ENCODE measurements at places on chromosomes 1 and 21.
A peak's percentile ranks its signal among the peaks of the same experiment; 100 is the strongest.

DNA sequence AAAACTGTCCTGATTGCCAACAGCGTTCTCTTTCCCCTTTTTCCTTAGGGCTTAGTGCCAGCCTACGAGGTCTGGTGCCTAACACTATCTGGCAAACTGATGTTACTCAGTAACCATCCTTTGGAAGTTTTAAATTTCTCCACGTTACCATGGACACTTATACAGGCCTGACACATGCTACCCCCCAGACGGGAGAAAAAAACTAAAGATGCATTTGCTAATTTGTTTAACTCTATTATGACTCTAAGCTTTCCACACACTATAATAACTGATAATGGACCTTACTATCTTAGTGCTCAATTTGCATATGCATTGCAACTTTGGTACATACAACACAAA lies 36.8 kb downstream of the CLCA1 start:
- H3K27me3 ChIP-seq: peaks cover 15% of the 10 kb centered on the region
- no peak for DNase-seq
- no peaks in the 10 kb centered on the region for H3K36me3 ChIP-seq
- H3K4me1 ChIP-seq: peaks cover 11% of the 10 kb centered on the region
- no peak overlapping the region for H3K27ac ChIP-seq
- H3K4me3 ChIP-seq: no peak overlapping the region

- no peak overlapping the region for H3K4me3 ChIP-seq
- no peaks in the 10 kb centered on the region for H3K36me3 ChIP-seq
- no peak for DNase-seq
These were observed 3.5 kb downstream of the RYR2 start for GRCh38 chr1:237045278-237046016.

DNA sequence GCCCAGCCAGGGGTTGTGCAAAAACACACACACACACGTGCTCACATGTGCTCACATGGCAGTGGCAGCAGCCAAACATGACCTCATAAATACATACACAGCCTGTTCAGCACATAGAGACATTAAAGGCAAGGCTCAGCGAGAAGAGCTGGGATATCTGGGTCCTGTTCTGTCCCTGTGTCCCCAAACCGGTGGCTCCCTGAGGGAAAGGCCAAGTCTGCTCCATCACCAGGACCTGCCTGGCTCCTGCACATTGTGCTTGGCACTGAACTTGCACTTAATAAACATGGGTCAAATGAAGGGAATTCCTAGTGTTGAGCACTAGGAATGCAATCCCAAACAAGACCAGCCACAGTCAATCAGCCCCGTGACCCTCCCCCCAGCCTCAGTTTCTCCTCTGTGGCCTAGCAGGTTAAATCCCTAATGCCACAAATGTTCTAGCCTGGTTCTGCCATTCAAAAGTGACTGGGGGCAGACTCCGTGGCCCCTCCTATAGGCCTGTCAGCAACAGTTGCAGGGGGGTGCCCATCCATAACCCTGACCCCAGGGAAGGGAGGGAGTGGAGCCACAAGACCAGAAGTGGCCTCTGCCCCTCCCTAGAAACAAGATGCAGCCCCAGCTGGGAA lies 160.9 kb upstream of the VAMP3 start:
- no peak for DNase-seq
- H3K4me1 ChIP-seq: no peaks in the 10 kb centered on the region
- H3K27me3 ChIP-seq: no peaks in the 10 kb centered on the region
- H3K27ac ChIP-seq: no peak overlapping the region

- H3K36me3 ChIP-seq: no peaks in the 10 kb centered on the region
- DNase-seq: no peak
- no peak overlapping the region for H3K4me3 ChIP-seq
- H3K27me3 ChIP-seq: no peaks in the 10 kb centered on the region
- no peak overlapping the region for H3K27ac ChIP-seq
These were observed 36.7 kb downstream of the WARS2 start for GRCh38 chr1:119103764-119104163.

GRCh38 chr21:35063428-35064172 lies 14.5 kb upstream of the RUNX1 start:
- H3K27me3 ChIP-seq: no peaks in the 10 kb centered on the region
- H3K36me3 ChIP-seq: peaks cover 6% of the 10 kb centered on the region
- H3K4me3 ChIP-seq: no peak overlapping the region
- peaks cover 39% of the 10 kb centered on the region for H3K4me1 ChIP-seq
- H3K27ac ChIP-seq: peak overlapping the region; percentile 2
- no peak for DNase-seq

DNA sequence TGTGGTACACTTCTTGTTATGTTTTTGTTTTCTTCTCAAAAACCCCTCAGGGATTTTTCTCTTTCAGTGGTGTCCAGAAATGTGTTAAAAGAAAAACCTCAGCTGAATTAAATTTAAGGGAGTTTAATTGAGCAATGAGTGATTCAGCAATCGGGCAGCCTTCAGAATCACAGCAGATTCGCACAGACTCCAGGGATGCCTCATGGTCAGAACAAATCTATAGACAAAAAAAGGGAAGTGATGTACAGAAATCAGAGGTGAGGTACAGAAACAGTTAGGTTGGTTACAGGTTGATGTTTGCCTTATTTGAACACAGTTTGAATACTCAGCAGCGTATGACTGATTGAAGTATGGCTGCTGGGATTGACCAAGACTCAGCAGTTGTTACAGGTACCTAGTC lies 86.2 kb downstream of the TLR5 start:
- no peaks in the 10 kb centered on the region for H3K36me3 ChIP-seq
- H3K27ac ChIP-seq: no peak overlapping the region
- H3K4me1 ChIP-seq: no peaks in the 10 kb centered on the region
- no peak overlapping the region for H3K4me3 ChIP-seq
- no peak for DNase-seq

DNA sequence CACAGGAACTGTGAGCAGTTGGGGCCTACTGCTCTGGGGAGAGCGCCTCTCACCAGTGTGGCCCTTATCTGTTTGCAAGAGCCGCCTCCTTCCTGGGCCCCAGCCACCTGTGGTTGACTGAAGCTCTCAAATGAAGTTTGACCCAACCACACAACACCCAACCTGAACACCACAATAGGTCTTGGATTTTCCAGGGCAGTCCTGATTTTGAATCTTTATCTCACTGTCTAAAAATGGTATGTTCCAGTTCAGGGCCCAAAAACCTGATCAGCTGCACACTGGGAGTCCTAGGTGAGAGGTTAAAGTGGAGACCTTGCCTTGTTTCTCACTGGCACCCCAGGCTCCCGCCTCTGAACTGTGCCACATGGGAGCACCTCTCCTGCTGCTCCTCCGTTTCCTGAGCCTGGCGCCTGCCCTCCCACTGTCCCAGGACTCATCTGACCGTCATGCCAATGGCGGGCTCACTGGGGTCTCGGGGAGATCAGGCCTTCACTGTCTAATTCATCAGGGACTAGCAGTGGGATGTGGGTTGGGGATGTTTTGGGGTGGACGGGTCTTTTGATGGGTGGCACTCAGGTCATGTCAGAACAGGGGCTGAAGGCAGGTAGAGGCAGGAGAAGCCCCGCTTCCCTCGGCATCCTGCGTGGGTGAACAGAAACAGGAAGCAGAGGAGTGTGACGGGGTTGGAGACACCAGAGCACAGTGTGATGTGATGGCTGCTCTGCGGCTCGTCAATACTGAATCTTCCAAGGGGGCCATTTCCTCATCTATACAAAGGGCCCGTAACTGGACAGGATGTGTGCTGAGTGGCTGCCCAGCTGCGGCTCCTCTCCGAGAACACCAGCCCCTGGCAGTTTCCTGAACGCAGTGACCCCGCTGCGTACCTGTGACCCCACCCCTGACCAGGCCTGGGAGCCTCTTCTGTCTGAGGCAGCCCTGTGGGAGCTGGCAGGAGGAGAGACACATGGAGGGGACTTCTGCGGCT lies 59.6 kb upstream of the ITPKB start:
- peaks cover 21% of the 10 kb centered on the region for H3K27me3 ChIP-seq
- H3K4me1 ChIP-seq: peaks cover 33% of the 10 kb centered on the region
- no peaks in the 10 kb centered on the region for H3K36me3 ChIP-seq
- H3K4me3 ChIP-seq: peak overlapping the region; percentile 70

DNA sequence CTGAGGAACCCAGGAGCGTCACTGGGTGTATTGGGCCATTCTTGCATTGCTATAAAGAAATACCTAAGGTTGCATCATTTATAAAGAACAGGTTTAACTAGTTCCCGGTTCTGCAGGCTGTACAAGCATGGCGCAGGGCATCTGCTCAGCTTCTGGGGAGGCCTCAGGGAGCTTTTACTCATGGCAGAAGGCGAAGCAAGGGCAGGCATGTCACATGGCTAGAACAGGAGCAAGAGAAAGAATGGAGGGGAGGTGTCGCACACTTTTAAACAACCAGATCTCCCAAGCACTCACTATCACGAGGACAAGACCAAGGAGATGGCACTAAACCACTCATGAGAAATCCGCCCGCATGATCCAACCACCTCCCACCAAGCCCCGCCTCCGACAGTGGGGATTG lies 65.2 kb downstream of the PSMG1 start:
- peaks cover 3% of the 10 kb centered on the region for H3K36me3 ChIP-seq
- no peak for DNase-seq
- no peak overlapping the region for H3K27ac ChIP-seq
- peaks cover 19% of the 10 kb centered on the region for H3K4me1 ChIP-seq
- no peak overlapping the region for H3K4me3 ChIP-seq

GRCh38 chr1:204074274-204075138 lies 1.6 kb downstream of the SOX13 start:
- H3K4me1 ChIP-seq: peaks cover 2% of the 10 kb centered on the region
- no peak overlapping the region for H3K27ac ChIP-seq
- DNase-seq: no peak
- peaks cover 83% of the 10 kb centered on the region for H3K27me3 ChIP-seq
- H3K36me3 ChIP-seq: no peaks in the 10 kb centered on the region
- H3K4me3 ChIP-seq: peak overlapping the region; percentile 76

GRCh38 chr1:220341126-220341525 lies 68.9 kb upstream of the RAB3GAP2 start:
- H3K27ac ChIP-seq: no peak overlapping the region
- no peaks in the 10 kb centered on the region for H3K4me1 ChIP-seq

GRCh38 chr1:189708674-189709073 lies 769.0 kb downstream of the BRINP3 start:
- no peaks in the 10 kb centered on the region for H3K4me1 ChIP-seq
- H3K36me3 ChIP-seq: no peaks in the 10 kb centered on the region
- H3K4me3 ChIP-seq: no peak overlapping the region
- no peaks in the 10 kb centered on the region for H3K27me3 ChIP-seq
- no peak overlapping the region for H3K27ac ChIP-seq
- DNase-seq: no peak

- no peak for DNase-seq
- H3K36me3 ChIP-seq: no peaks in the 10 kb centered on the region
- H3K4me1 ChIP-seq: peaks cover 8% of the 10 kb centered on the region
- H3K4me3 ChIP-seq: no peak overlapping the region
These were observed 601 bp downstream of the FAM131C start for GRCh38 chr1:16072616-16073484.

DNA sequence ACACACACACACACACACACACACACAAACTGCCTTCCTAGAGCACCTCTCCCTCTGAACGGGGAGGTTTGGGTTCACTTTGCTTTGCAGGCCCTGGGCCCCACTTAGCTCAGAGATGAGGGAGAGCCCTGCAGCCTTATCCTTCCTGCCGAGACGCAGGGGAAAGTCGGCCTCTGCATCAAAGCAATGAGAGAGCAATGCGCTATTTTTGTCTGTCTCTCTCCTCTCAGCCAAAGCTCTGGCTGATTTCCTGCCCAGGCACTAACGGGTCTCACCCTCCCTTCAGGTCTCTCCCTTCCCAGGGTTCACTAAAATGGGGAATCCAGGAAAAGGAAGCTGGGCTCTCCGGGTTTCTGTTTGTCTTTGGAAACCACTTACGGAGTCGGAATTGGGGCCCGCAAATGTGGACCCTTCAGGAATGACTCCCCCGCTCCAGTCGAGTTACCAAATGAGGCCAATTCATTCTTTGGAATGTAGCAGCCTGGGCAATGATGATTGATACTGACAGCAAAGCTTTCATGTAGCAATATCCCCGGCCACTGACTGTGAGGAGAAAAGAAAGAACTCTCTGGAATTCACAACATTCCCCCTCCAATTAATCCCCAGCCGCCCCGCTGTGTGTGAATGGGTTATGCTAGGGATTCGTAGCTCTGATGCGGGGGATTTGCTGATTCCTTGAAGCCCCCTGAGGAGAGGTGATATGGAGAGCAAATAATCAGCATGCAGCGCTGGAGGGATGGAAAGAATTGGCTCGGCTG lies 61.5 kb upstream of the WLS start:
- no peak overlapping the region for H3K4me3 ChIP-seq
- no peaks in the 10 kb centered on the region for H3K36me3 ChIP-seq
- H3K27ac ChIP-seq: no peak overlapping the region
- DNase-seq: no peak

DNA sequence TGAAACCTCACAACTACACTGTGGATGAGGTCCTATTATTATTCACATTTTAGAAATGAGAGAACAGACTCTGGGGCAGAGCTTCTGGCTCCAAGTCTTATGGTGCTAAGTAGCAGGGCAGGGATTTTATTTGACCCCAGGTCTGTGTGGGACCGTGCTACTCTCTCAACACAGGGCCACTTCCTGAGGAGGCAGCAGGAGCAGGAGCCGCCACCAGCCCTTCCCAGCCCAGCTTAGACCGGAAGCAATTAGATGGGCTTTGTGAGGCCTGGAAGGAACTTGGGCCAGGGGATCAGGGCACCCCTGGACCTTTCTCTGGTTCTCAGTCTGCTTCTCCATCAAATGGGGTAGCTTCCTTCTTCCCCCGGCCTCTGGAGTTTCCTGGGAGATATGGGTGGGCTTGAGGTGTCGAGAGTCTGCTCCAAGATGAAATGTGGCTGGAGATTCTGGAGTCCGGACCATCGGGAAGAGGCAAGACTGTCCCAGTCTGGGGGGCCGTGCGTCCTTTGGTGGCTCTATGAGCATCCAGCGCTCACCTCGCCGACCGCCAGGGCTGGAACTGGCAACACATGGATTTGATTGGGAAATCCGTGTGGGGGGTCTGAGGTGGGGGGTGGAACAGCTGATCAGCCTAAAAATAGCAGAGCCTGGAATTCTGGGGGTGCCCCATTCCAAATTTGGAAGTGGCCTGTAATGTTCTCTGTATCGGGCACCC lies 136.8 kb downstream of the FOXD2 start:
- H3K4me3 ChIP-seq: no peak overlapping the region
- peaks cover 3% of the 10 kb centered on the region for H3K4me1 ChIP-seq
- no peaks in the 10 kb centered on the region for H3K36me3 ChIP-seq
- H3K27ac ChIP-seq: no peak overlapping the region
- peaks cover 7% of the 10 kb centered on the region for H3K27me3 ChIP-seq

DNA sequence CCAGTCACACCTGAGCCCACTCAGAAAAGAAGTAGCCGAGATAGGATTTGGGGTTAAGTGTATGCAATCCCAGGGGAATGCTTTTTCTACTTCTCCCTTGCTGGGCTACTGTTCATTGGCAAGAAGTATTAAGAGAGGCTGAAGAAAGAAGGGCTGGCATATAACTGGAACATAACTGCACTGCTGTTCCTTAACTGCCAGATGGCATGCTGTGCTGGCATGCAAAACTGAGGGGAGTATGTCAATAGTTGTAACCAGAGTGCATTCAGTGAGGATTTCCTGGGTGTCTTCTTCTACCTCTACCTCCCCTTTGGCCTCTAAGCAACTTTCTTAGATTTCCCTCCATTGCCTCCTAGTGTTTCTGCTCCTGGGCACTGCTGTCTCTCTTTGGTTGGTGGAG lies 66.4 kb downstream of the TNR start:
- no peak overlapping the region for H3K4me3 ChIP-seq
- H3K4me1 ChIP-seq: no peaks in the 10 kb centered on the region
- DNase-seq: no peak
- H3K27ac ChIP-seq: no peak overlapping the region
- peaks cover 5% of the 10 kb centered on the region for H3K27me3 ChIP-seq

All from T-helper 2 cell treated with Interferon-gamma antibody and Interleukin-4, amounts not matched to agents 5 μg/mL and 100 μg/mL, for 36 hours (primary cell).